CD4-positive, alpha-beta T cell treated with Interleukin-15 for 4 hours (primary cell): ENCODE measurements at places on chromosomes 4 and X.

DNA sequence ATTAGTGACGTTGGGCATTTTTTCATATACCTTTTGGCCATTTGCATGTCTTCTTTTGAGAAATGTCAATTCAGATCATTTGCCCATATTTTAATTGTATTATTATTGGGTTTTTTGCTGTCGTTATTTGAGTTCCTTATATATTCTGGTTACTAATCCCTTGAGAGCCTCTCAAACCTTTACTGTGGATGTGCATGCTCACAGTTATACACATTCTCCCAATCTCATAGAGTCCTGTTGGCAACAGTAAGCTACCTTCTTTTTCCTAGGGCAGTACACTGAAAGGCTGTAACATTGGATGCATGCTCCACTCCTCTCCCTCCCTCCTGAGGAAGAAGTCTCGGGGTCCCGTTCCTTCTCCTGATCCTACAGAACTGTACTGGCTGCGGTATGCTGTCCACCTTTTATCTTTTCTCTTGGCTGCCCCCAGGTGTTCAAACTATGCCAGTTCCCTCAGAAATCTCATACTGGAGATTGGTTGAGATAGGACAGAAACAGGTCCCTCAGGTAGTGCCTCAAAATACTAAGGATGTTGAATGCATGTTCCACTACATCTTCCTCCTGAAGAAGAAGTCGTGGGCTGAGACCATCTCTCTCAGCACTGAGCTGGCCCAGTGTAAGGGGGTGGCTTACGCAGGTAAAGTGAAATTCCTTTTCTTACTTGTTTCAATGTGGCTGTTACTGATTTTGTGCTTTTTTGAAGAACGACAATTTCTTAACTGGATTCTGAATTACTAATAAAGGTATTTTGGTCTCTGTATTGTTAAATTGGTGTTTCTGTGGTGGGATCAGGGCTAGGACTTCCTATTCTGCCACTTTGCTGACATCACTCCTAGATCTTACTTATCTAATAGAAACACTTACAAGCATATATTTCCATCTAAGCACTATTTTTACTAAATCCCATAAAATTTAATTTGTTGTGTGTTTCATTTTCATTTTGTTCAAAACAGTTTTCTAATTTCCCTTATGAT is 145.4 kb upstream of the HUWE1 start:
- peak; percentile 56 for DNase-seq

- peak; percentile 21 for DNase-seq
Measured at GRCh38 chrX:53080628-53081580, 1.3 kb upstream of the TSPYL2 start.

DNA sequence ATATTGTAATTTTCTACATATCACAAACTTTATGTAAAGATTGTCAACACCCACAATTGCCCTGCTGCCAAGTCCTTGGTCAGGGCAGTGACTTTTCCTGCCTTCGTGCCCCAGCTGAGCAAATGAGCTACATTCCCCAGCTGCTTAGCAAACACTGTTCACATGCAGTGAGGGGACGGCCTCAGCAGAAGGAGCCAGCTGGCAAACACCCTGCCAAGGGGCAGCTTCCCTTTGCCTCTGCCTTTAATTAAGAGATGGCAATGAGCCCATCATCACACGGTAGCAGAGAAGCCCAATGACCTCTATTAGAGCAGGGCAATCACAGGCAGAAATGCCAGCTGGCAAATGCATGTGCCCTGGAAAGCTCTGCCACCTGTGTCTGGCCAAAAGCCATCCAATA is 253.4 kb downstream of the EPHA5 start:
- DNase-seq: no peak

DNA sequence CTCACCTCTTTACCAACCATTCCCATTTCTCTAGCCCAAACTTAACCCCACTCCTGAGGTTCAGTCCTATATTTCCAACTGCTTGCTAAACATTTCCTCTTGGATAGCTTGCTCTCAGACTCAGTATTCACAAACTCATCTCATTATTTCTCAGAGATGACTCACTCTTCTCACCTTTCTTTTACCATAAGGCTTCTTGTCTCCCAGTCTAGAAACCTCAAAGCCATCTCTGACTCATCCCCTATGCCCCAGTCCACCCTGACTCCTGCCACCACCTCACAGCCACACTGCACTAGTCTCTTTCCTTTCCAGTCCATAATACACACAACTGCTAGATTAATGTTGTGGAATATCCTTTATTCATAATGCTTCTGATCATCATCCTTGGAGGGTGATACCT is 4.8 kb downstream of the FRMPD3 start:
- peak; percentile 40 for DNase-seq
